CD8-positive, alpha-beta T cell (primary cell): ENCODE measurements at places on chromosomes 1 and 21.

DNA sequence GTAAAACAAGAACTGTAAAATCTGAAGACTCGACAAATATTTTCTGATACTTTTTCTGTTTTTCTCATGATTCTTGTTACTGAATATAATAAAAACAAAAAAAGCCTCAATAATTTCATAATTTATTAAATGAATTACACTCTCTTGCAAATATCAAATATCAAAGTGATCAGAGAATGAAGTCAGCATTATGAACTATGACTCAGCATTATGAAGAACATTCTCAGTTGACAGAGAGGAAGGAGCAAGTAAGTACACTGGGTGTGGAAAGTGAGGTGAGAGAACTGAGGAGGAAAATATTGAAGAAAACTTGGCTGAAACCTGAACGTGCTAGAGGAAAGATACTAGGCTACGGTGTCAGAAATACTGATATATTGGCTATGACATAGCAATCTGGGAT is 529.5 kb downstream of the KCNT2 start:
- no peak for DNase-seq

GRCh38 chr1:19869929-19870328 is 12.3 kb upstream of the OTUD3 start:
- no peak for DNase-seq

- DNase-seq = no peak
Observed at GRCh38 chr1:200035397-200035955, 8.0 kb downstream of the NR5A2 start.

GRCh38 chr1:119372503-119373086 is 4.0 kb downstream of the HAO2 start:
- no peak for DNase-seq

DNA sequence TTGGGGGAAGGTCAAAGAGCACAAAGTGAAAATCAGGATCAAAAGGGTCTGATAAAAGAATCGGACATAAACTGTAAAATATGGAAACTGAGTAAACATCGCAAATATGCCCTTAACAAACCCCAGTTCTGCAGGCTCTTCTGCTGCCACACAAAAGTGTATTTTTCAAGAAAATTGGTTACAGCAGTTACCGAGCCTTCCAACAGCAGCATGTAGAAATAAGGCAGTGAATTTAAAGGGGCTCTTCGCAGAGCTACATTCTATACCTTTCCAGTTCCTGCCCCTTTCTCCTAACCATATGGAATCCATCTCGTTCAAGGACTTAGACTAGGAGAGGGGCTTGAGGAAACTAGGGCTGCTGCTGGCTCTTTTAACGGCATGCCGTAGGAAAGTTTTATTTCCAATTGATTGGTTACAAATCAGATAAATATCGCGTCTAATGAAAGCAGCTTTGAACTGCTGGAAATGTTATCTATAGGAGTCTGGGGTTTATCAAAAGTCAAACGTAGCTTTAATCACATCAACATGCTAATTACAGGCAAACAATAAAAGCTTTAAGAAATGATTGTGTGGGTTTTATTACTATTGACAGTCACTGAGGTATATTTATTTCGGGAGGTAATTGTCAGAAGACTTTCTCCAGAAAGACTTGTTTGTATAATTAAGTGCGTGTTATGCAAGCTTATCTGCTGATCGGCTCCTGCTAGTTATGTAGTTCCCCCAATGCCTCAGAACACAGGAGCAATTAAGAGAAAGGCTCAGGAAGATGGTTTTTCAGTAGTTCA is 59.1 kb downstream of the GORAB start:
- no peak for DNase-seq

DNA sequence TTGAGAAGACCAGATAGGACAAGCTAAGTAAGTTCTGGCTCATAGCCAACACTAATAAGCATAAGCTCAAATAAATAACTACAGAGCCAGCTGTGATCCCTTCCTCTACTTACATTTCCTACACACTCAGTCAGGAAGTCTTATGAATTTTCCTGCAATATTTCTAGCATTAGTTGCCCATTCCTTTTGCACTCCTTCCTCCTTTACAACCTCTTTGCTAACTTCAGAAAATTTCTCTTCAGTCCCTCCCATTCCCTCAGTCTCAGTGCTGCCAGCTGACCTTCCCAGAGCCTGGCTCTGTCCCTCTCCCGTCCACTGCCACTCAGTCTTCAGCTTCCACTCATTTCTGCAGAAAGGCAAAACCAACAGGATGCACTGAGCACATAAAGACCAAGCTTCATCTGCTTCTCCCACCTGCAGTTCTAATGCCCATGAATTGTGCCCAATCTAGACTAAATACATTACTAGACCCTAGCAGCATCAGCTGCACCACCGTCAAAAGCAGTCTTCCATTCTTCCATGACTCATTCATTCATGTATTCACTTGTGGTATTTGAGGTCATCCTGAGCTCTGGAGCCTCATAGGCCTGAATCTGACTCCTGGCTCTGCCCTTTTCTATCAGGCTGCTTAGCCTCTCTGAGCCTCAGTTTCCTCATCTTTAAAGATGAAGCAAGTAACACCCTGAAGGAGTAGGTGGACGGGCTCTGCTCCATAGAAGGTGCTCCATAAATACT is 54.6 kb upstream of the SIPA1L2 start:
- DNase-seq = no peak

GRCh38 chr1:160200786-160201185 is 4.4 kb upstream of the PEA15 start:
- DNase-seq = no peak

GRCh38 chr1:221414772-221415539 is 326.9 kb downstream of the DUSP10 start:
- DNase-seq = no peak

DNA sequence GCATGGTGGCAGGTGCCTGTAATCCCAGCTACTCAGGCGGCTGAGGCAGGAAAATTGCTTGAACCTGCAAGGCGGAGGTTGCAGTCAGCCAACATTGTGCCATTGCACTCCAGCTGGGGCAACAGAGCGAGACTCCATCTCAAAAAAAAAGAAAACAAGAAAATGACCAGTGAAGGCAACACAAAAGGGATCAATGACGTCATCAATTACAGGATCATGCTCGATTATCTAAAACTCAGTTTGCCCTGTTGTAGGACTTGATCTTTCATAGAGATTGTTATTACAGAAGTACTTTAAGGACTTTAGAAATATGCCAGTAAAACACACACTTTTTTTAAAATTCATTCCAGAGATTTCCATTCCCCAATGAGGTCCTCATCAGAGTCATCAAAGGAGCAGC is 147.8 kb downstream of the ETS2 start:
- no peak for DNase-seq

DNA sequence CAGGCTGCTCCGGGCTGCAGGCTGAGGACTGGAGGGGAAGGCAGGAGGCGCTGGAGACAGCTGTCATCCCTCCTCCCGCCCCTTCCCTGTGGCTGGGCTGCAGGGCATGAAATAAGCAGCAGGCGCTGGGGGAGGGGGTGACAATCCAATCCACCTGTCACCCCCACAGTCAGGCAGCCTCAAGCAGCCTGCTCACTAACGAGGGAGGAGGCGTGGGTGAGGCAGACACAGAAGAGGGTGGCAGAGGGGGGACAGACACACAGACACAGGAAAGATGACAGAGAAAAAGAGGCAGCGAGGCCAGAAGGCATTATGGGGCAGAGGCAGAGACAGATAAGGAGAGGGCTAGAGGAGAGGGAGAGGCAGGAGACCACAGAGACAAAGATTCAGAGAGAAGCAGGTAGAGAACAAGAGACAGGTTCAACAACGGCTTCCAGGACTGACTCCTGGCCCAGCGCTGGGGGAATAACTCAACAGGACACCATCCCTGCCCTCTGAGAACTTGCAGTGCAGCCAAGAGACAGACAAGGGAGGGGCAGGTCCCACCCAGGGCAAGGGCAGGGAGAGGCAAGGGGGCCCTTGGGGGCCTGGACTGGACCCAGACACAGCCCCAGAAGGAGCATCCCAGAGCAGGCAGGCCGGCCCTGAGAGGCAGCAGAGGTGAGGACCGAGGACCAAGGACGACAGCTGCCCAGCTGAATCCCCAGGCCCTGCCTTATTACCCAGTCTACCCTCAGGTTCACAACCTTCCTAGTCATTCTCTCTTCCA is 11.2 kb downstream of the MEF2D start:
- DNase-seq = peak; percentile 75

GRCh38 chr1:40530735-40531380 is 579 bp upstream of the ZNF684 start:
- DNase-seq = no peak

DNA sequence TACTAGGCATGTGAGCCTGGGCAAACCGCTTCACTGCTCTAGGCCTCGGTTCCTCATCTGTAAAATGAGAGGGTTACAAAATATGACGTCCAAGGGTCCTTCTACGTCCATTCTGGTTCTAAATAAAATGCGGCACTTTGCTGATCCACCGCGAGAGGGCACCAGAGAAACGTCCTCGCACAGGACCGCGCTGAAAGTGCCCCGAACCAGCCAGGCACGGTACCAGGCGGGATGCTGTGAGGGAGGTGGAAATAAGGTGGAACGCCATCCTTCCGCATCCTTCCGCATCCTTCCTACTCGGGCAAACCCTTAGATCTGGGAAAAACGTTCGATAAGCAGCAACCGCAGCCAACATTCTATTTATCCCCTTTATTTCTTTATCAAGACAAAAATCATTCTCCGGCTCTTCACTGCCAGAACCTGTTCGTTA is 60.3 kb upstream of the KRTAP19-8 start:
- peak; percentile 73 for DNase-seq

DNA sequence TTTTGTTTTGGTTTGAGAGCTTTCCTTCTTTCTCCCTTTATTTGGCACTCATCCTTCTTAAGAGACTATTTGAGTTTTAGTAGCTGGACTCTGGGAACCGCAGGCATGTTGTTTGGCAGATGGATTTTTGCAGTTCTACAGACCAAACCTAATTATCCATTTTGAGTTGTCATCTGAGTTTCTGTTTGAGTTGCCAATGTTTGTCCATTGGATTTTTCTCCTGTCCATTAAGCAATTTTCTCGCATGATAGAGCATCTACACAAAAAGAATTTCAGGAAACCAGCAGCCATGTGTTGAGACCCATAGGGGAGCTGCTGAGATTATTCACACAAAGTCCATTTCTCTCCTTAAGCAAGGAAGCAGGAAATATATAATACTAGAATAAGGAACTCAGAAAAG is 17.2 kb upstream of the CXADR start:
- DNase-seq = no peak

DNA sequence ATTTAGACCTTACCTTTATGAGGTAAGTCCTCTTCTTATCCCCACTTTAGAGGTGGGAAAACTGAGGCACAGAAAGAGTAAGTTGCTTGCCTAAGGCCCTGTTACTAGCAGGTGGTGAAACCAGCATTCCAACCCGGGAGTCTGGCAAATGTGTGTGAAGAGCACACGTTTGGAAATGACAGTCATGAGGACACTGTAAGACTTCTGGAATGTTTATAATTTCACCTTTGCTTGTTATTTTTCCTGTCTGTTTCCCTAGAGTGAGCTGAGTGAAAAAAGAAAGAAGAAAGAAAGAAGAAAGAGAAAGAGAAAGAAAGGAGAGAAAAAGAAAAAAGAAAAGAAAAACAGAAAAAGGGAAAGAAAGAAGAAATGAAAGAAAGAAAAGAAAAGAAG is 21.2 kb upstream of the LGALS8 start:
- no peak for DNase-seq

- DNase-seq = no peak
Observed at GRCh38 chr1:168907053-168907452, 178.0 kb upstream of the DPT start.

DNA sequence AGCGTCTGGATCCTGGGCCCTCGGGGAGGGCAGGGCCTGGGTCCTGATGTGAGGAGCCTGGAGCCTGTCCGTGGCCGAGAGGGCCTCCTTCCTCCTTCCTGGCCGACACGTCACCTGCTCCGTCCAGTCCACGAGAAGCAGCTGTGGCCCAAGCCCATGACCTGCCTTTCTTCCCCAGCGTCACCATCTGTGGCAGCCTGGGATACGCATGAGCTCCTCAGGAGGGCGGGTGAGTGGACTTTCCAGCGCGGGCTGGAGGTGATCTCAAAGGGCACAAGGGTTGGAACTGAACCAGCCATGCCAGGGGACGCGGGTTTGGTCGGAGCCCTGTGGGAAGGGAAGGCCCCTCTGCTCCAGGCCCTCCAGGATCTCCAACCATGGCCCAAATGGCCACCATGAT is 90.4 kb downstream of the DHRS3 start:
- no peak for DNase-seq

DNA sequence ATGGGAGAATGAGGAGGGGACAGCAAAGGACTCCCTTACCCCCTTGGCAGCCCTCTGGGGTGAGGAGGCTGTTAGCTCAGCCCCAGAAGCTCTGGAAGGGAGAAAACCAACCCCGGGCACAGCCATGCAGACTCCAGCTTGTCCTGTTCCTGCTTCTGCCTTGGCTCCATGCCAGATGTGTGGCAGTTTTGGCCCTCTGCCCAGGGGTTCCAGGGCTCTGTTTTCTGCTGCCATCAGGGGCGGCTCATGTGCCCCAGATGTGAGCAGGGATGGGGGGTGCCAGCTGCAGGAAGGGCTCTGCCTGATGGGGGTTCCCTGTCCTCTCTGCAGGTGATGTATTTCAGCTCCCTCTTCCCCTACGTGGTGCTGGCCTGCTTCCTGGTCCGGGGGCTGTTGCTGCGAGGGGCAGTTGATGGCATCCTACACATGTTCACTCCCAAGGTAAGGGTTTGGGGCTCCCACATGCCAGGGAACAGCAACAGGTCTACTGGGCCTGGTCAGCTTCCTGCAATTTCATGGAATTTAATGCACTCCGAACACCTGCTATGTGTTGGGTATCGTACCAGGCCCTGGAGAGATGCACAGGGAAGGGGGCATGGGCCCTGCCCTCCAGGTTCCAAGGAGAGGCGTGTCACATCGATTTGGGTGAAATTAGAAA is 26.1 kb downstream of the SLC6A17 start:
- DNase-seq = no peak

DNA sequence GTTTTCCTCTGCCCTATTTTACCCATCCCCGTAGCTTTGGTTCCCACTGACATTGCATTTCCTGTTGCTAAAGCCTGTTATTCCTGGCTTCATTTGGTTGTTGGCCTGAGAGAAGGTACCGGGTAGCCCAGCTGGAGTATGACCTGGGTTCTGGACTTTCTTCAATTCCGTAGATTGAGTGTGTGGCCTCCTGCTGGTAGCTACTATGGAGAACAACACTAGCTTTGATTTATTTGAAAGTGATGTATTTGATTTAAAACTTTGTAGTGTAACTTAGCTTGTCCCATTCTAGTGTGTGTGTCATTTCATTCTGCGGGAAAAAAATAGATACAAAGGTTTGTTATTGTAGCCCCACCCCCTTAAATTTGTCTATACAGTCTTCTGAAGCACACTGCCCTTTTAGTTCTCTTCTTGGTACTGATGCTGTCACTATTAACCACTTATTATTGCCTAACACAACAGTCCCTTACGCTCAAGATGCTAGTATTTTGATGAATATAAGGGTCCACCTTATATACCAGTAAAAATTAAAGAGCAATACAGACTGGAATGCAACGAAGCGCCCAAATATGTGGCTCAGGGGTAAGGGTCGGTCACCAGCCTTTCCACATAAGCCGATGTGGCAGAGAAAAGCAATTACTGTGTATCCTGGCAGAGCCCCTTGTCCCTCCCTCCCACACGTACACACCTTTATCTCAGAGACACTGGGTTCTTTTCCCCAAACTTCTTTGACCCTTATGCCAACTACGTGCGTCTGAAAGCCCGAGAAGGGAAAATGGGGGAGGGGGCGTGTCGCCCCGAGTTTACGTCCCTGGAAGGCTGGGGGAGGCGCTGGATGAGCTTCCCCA is 643 bp upstream of the MOV10 start:
- DNase-seq = no peak
